CMK (cell line): ENCODE measurements at places on chromosomes 3 and 15.

DNA sequence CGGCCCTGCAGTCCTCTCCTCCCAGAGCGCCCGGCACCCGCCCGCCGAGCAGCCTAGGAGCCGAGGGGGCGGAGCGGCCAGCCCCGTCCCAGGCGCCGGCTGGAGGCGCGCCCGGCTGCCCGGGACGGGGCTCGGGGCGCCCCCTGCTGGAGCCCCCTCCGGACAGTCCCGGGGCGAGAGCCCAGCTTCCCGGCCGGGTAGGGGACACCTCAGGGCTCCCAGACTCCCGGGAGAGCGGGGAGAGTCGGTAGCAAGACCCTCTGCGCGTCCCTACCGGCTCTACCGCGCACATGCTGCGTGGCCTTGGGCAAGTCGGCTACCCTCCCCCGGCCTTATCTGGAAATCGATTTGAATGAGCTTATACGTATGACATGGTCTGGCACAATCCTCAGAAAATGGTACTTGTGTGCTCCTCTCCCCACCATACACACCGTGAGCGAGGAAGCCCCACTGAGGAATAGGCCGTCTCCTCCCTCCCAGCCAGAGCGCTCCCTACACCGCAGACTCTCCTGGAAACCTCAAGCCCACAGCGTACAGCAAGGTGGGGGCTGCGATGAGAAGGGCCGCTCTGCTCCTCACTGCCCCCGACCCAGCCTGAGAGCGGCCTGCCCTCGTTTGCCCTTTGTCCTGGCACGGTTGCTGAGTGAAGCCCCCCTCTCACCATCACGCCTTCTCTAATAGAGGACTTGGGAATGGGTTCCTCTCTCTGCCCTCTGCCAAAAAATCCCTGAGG lies at the start of gene DAPK2:
TSS of gene DAPK2 (minus strand) at position 65 of the 733 bp plus-strand sequence. CDS start 6,224 bp downstream, outside the sequence.
- no peak for DNase-seq

DNA sequence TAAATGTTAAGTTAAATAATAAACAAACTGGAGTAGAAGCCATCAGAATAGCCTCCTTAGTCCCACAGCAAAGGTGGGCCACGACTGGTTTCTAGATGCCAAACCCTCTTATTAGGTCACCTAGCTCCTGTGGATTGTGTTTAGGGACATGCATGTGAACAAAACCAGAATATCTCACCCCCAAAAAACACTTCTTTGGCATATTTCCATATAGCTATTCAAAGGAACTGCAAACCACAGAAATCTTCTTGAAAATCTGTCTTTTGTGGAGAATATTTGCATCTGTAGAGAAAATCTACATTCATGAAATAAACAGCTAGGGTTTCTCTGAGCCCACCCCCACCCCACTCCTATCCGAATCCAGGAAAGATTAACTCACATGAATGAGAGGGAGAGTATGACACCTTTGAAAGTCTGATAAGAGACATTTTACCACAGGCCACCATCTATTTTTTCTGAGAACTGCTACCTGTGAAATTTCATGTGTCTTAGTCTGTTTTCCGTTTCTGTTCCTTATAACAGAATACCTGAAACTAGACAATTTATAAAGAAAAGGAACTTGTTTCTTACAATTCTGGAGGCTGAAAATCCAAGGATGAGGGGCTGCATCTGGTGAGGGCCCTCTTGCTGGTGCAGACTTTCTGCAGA lies 159.4 kb downstream of the NEK10 start:
- DNase-seq = no peak

GRCh38 chr3:188931531-188931930 lies 240.2 kb upstream of the TPRG1 start:
- DNase-seq = no peak

- peak; percentile 98 for DNase-seq
Observed at GRCh38 chr3:39148435-39149058, 4.8 kb downstream of the CSRNP1 start.

GRCh38 chr15:89230277-89230676 lies 8.9 kb upstream of the RLBP1 start:
- no peak for DNase-seq

DNA sequence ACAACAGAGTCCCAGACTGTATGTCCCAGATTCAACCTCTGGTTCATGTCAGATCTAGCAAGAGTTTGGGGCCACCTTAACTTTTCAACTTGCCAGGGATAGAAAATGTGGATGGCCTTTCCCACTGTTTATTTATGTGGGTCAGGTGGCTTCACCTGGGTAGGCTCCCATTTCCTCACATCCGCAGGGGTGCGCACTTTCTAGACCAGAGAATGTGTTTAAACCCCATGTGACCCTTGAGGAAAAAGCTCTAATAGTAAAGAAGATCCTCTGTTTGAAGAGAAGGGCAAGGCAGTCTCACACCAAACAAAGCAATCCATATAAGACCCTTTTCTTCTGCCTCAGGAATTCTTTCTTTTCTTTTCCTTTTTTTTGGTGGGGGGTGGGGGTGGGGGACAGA lies 167.2 kb upstream of the TSC22D2 start:
- DNase-seq = no peak

DNA sequence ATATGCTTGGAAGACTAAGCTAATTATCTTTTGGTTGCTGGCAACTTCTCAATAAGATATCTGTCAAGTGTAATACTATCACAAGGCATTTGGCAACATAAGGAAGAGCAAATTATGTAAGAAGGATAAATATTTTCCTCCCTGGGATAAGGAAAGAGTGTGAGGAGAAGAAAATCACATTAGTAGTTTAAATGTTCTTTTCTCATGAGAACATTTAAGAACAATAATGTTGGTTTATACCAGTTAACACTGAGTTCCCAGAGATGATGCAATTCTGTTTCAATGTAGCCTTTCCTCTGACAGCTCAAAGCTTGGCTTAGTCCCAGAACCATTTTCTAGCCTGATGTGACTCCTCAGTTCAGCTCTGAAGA lies 66.1 kb upstream of the NPHP3 start:
- DNase-seq = no peak

DNA sequence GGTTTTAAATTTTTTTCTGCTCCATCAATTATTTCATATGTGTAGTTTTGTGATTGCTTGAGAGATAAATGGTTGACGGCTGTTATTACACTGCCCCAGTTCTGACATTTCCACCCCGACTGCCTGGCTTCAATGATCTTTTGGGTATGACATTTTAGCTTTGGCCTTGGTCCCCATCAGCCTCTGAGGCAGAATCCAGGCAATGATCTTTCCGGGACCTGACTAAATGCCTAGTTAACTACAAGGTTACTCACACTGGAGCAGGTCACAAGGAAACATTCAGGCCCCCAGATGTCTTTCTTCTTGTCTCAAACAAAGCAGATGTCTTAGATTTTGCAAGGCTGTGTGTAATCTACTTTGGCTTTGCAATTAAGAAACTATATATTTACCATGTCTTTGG lies 61.1 kb upstream of the TMCO5A start:
- no peak for DNase-seq

- DNase-seq = no peak
Observed at GRCh38 chr3:65888980-65889706, 149.6 kb downstream of the MAGI1 start.

- no peak for DNase-seq
Observed at GRCh38 chr3:184383033-184383740, 3.3 kb downstream of the CHRD start.

GRCh38 chr15:41926185-41927056 lies 32.6 kb upstream of the SPTBN5 start:
- DNase-seq = no peak

DNA sequence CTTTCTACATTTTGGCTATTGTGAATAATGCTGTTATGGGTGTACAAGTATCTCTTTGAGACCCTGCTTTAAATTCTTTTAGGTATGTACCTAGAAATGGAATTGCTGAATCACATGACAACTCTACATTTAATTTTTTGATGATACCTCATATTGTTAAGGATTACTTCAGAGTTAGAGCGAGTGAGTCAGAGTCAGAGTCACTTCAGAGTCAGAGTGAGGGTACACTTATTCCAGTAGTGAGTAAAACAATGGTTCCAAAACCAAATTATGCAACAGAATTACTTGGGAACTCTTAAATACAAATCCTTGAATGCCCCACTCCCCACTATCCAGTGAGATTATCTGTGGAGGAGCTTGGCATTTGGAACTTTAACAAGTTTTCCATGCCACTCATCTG lies 50.3 kb upstream of the SNRK start:
- DNase-seq = no peak

DNA sequence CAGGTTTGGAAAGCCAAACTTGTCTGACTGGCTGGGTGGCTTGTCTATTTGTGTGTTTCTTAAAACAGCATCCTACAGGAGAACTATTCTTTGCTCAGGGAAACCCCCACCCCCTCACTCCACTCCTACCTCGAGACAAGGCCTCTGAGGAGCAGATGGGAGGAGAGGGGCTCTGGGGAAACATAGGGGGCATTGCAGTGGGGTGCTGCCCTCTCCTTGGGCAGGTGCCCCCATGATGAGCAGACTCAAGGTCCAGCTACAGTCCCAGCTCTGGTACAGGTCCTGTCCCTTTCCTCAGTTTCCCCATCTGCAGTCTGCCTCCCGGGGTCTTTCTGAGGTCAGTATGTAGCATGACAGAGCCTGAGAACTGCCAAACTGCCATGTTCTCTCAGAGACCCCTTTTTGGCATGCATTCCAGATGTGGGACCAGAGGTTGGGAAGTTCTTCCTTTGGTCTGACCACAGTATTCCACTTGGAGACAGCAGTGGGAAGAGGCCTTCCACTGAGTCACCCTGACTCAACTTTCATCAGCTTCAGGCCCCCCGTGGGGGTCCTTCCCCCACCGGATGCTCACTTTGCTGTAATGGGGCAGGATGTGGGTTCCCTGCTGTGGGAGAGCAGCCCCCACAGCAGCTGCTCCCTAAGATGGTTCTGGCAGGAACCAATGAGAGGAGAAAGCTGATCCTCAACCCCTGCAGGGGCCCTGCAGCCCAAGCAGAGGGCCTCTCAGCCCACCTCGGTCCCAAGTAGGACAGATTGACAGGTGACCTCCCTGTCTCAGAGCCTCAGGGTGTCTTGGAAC lies 32.3 kb upstream of the CYP11A1 start:
- peak; percentile 71 for DNase-seq

DNA sequence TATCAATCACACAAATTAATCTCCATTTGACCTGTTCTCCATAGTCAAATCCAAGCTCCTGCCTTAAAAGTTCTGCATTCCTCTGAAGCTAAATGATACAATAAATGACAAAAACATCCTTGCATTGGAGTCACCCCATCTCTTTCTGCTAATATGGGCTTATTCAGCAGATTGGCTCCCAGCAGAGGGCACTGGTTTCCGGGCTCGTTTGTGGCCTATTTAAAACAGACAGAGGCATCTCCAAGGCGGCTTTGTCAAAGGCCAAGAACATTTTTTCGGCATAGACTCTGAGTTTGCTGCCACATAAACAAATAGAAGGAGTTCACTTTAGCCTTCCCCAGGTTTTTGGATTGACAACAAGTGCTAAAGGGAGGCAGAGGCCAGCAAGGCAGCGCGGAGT lies 204.4 kb upstream of the RASGRP1 start:
- no peak for DNase-seq

DNA sequence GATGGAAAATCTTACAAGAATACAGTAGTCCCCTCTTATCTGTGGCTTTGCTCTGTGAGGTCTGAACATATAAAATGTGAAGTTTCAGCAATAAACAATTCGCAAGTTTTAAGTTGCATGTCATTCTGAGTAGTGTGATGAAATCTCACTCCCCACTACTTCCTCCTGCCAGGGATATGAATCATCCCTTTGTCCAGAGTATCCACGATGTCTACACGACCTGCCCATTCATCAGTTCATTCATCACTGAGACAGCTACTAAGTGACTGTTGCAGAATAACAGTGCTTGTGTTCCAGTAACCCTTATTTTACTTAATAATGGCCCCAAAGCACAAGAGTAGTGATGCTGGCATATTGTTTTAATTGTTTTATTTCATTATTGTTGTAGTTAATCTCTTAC lies 489.2 kb upstream of the UBE2E2 start:
- no peak for DNase-seq

DNA sequence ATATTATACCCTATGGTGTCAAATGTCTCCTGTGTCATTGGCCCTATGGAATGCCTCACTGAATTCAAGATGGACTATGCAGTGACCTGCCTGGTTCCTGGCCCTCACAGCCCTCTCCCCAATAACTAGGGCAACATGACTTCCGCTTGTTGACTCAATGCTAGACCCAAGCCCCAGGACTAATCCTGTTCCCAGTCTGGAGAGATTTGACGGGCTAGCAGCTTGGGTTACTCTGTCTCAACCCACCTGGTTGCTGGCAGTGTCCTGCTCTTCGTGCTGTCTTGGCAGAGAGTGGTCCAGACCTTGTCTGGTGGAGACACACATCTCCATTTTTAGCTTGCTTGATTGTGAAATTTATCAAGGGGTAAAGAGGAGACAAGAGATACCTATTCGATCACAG lies 135.8 kb upstream of the HES1 start:
- no peak for DNase-seq

GRCh38 chr3:171977860-171978259 lies 61.5 kb upstream of the FNDC3B start:
- DNase-seq = no peak

GRCh38 chr3:53750253-53751210 lies 95.7 kb downstream of the CHDH start:
- DNase-seq = no peak

GRCh38 chr15:47736143-47736786 lies 19.0 kb downstream of the SEMA6D start:
- DNase-seq = no peak

DNA sequence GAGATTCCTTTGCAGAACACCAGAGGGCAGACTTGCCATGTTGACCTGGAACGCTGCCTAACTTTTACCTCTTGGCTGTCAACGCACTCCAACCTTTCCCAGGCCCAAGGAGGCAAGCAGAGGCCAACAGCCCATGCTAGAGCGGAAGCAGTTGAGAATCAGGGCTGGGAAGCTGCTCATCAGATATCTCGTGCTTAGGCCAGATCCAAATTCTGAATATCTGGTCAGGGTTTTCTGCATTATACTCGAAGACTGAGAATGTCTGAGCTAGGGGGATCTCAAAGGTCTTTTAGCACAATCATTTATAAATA lies 2.5 kb downstream of the XIRP1 start:
- DNase-seq = no peak

- no peak for DNase-seq
Observed at GRCh38 chr3:174639406-174639805, 219.7 kb upstream of the NAALADL2 start.

DNA sequence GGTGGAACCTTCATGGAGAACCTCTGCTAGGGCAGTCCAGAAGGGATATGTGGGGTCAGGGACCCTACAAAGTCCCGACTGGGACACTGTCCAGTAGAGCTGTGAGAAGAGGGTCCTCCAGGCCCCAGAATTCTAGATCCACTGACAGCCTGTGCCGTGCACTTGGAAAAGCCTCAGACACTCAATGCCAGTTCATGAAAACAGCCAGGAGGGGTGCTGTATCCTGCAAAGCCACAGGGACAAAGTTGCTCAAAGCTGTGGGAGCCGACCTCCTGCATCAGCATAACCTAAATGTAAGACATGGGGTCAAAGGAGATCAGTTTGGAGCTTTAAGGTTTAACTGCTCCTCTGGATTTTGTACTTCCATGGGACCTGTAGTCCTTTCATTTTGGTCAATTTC lies 448.8 kb upstream of the CADM2 start:
- DNase-seq = no peak
